ENCODE measurements at places on chromosomes 6 and 20. TPM values are rescaled to one million over a fixed set of nuclear protein-coding genes. Genes with fewer than 3 reads are reported as not detected.

DNA sequence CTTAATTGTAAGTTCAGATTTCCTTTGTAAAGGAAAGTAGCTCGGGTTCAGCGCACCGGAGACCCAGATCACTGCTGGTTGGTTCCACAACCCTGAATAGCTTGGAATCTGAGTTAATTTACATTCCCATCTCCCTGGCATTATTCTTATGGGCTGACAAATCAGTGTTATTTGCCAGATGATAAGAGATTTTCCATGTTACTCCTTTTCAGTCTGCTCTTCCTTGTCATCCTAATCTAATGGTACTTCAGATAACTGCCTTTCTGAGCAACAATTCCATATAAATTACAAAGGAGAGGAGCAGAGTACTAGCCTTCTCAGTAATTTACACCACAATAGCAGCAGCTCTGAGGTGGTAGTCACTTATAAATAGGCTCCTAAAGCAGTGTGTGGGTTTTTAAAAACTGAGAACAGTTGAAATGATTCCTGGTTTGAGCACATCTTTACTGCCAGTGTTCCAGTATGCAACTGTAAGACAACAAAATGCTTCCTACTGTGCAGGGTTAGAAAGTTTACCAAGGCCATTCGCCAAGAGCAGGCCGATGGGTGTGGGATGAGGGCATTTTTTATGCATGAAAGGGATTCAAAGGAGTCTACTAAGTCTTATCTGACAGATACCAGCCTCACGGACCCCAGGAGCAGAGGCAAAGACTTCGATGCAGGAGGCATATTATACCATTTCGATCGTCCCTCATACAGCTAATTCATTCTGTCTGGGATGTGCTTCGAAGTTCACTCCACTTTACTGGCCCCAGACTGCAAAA is 89.7 kb downstream of the NDUFAF5 start:
- H3K27me3 ChIP-seq: no peaks in the 10 kb centered on the region
- no peak overlapping the region for H3K27ac ChIP-seq
- H3K4me3 ChIP-seq: no peak overlapping the region
- no peaks in the 10 kb centered on the region for H3K4me1 ChIP-seq
- H3K36me3 ChIP-seq: no peaks in the 10 kb centered on the region

GRCh38 chr20:17505636-17506517 is 25.3 kb downstream of the BFSP1 start:
- peak; percentile 55 for DNase-seq
- no peak overlapping the region for H3K4me3 ChIP-seq
- H3K27ac ChIP-seq: no peak overlapping the region
- no peaks in the 10 kb centered on the region for H3K27me3 ChIP-seq
- no peaks in the 10 kb centered on the region for H3K4me1 ChIP-seq

DNA sequence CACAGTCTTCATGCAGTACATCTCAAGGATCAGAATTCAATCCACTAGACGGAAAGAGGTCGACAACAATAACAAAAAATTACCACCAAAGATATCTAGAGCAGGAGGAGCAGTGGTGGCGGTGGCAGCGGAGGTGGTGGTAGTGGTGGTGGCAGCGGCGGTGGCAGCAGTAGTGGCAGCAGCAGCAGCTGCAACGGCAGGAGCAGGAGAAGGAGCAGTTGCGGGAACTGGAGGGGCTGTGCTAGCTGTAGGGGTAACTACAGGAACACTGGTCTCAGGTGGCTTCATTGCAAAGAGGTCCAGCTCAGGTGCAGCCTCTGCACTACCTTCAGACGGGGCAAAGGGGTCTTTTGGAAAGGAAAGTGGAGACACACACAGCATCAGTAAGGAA is 81.1 kb downstream of the PRSS35 start:
- no peaks in the 10 kb centered on the region for H3K27me3 ChIP-seq
- no peak overlapping the region for H3K4me3 ChIP-seq
- H3K36me3 ChIP-seq: no peaks in the 10 kb centered on the region

- H3K36me3 ChIP-seq: no peaks in the 10 kb centered on the region
- H3K27me3 ChIP-seq: no peaks in the 10 kb centered on the region
- no peaks in the 10 kb centered on the region for H3K4me1 ChIP-seq
- peak; percentile 82 for DNase-seq
These were observed at the start of gene PAK5 for GRCh38 chr20:9838378-9839295. PAK5 (minus strand) TSS chr20:9839076; CDS start chr20:9644328, 194,748 bp downstream.

- no peaks in the 10 kb centered on the region for H3K27me3 ChIP-seq
- H3K27ac ChIP-seq: no peak overlapping the region
- DNase-seq: no peak
- H3K4me1 ChIP-seq: no peaks in the 10 kb centered on the region
- no peak overlapping the region for H3K4me3 ChIP-seq
These were observed 20.5 kb downstream of the SNAI1 start for GRCh38 chr20:50003253-50003656.

DNA sequence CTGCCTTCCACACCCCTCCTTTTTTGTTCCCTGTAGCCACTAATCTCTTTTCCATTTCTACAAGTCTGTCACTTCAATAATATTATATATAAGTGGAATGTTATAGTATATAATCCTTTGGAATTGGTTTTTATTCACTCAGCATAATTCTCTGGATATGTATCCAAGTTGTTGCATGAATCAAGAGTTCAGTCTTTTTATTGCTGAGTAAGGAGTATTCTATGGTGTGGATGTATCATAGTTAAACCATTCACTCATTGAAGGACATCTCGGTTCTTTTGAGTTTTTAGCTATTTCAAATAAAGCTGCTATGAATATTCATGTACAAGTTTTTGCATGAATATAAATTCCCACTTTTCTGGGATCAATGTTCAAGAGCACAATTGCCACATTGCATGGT is 69.5 kb upstream of the TASP1 start:
- H3K27ac ChIP-seq: no peak overlapping the region
- H3K27me3 ChIP-seq: no peaks in the 10 kb centered on the region
- H3K4me3 ChIP-seq: no peak overlapping the region

DNA sequence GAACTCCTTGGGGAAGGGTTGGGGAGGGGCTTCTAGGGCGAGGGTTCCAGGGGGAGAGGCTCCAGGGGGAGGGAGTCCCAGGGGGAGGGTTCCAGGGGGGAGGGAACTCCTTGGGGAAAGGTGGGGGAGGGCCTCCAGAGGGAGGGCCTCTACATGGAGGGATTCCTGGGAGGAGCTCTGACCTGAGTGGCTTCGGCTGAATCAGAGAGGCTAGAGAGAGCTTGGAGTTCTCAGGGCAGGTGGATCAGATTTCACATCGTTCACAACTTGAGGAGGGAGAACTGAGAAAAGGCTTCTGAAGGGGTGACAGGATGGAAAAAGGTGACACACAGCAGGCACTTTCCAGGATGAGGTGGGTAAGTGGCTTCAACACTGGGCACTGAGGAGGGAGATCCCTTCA is 49.1 kb downstream of the DAAM2 start:
- H3K27ac ChIP-seq: no peak overlapping the region
- no peak for DNase-seq
- peaks cover 7% of the 10 kb centered on the region for H3K4me1 ChIP-seq
- no peak overlapping the region for H3K4me3 ChIP-seq

GRCh38 chr6:142822383-142822782 is 122.6 kb downstream of the HIVEP2 start:
- DNase-seq: no peak
- no peak overlapping the region for H3K4me3 ChIP-seq
- H3K27ac ChIP-seq: no peak overlapping the region

GRCh38 chr6:40171343-40171742 is 237.1 kb upstream of the MOCS1 start:
- no peaks in the 10 kb centered on the region for H3K36me3 ChIP-seq
- DNase-seq: no peak
- H3K27me3 ChIP-seq: no peaks in the 10 kb centered on the region
- no peak overlapping the region for H3K27ac ChIP-seq

GRCh38 chr6:37547564-37548061 is 47.9 kb upstream of the CCDC167 start:
- no peaks in the 10 kb centered on the region for H3K4me1 ChIP-seq
- H3K27ac ChIP-seq: no peak overlapping the region
- H3K36me3 ChIP-seq: no peaks in the 10 kb centered on the region
- H3K4me3 ChIP-seq: no peak overlapping the region

- no peaks in the 10 kb centered on the region for H3K36me3 ChIP-seq
- H3K4me3 ChIP-seq: no peak overlapping the region
- H3K4me1 ChIP-seq: no peaks in the 10 kb centered on the region
These were observed 104.1 kb downstream of the SH3BGRL2 start for GRCh38 chr6:79735183-79735582.

DNA sequence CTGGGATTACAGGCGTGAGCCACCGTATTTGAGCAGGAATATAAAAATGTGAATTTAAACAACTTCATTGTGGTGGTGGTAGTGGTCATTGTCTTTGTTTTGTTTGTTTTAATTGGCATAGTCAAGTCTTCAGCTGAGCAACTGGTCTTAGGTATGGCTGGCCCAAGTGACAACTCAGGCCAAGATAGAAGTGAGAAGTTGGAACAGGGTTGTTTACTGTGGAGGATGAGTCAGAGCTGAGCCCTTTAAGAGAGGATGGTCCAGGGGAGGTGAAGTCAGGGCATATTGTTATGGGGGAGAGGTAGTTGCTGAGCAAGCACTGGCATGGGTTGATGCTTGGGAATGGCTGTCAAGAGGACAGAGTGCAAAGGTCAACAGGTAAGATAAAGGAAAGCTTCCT is 308.2 kb downstream of the FARS2 start:
- H3K27ac ChIP-seq: no peak overlapping the region
- no peak overlapping the region for H3K4me3 ChIP-seq
- no peaks in the 10 kb centered on the region for H3K36me3 ChIP-seq
- DNase-seq: no peak
- H3K27me3 ChIP-seq: no peaks in the 10 kb centered on the region

DNA sequence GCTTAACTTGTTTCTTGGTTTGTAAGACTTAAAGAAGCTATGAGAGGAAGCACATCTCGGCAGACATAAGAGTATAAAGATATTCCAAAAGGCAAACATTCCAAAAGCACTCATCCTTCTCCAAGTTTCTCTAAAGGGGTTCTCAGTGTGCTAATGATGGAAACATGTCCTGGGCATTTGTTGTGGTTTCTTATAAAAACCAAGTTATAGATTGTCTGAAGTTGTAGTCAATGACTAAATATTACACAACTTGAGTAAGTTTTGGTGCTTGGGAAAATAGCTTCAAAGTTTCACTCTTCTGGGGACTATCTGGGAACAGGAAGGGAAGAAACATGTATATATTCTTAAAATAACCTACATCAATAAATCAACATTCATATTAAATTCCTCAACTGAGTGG is 128.3 kb upstream of the TBX18 start:
- H3K36me3 ChIP-seq: no peaks in the 10 kb centered on the region
- no peaks in the 10 kb centered on the region for H3K27me3 ChIP-seq
- H3K27ac ChIP-seq: no peak overlapping the region
- no peak for DNase-seq

- no peak overlapping the region for H3K4me3 ChIP-seq
- H3K4me1 ChIP-seq: no peaks in the 10 kb centered on the region
- DNase-seq: no peak
These were observed 119.0 kb upstream of the RPS6KA2 start for GRCh38 chr6:166745801-166746668.

DNA sequence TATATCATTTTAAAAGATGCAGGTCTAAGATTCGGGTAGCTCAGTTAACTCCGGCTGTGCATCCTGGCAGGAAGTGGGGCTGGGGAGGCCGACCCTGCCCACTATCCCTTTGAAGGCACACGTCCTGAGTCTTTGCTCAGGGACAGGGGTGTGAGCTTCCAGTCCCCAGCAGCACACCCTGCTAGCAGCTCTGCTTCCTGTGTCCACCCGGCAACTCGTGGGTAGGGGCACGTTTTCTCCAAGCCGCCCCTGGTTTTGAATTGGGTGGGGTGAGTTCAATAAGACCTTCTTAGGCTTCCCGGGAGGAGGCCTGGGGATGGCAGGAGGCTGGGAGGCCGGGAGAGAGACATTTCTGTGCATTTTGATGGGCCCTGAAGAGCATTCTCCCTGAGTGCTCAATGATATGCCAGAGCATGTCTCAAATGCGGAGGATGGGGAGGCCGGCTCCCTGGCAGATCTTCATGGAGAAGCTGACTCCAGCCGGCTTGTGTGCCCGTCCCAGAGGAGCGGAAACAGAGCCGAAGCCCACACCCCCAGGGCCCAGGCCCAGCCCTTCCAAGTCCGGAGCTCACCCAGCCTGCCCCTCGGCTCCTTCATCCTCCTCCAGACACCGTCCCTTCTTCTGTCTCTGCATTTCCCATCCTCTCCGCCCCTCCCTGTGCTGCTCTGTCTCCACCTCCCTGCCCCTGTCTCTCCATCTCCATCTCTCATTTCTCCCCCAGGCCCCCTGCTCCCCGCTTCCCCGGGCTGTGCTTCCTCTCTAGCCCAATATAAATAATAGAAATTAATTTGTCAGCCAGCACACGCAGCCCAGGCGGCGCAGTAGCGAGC is 36.3 kb upstream of the ZFAND3 start:
- H3K4me1 ChIP-seq: no peaks in the 10 kb centered on the region
- no peak for DNase-seq
- no peaks in the 10 kb centered on the region for H3K36me3 ChIP-seq
- no peak overlapping the region for H3K27ac ChIP-seq

- no peak for DNase-seq
- no peak overlapping the region for H3K27ac ChIP-seq
- no peaks in the 10 kb centered on the region for H3K27me3 ChIP-seq
- no peaks in the 10 kb centered on the region for H3K36me3 ChIP-seq
These were observed 527.8 kb upstream of the RNF217 start for GRCh38 chr6:124434421-124434820.

GRCh38 chr6:149906405-149906804 is 8.5 kb upstream of the RAET1E start:
- no peak overlapping the region for H3K27ac ChIP-seq
- DNase-seq: no peak
- H3K4me3 ChIP-seq: no peak overlapping the region
- no peaks in the 10 kb centered on the region for H3K36me3 ChIP-seq
- no peaks in the 10 kb centered on the region for H3K27me3 ChIP-seq

- no peak for DNase-seq
- no peak overlapping the region for H3K27ac ChIP-seq
- no peaks in the 10 kb centered on the region for H3K27me3 ChIP-seq
- H3K36me3 ChIP-seq: no peaks in the 10 kb centered on the region
These were observed 13.1 kb downstream of the CD2AP start for GRCh38 chr6:47490676-47491075.

- DNase-seq: no peak
- H3K27ac ChIP-seq: no peak overlapping the region
- no peaks in the 10 kb centered on the region for H3K27me3 ChIP-seq
- H3K36me3 ChIP-seq: no peaks in the 10 kb centered on the region
- H3K4me1 ChIP-seq: no peaks in the 10 kb centered on the region
These were observed 64.7 kb upstream of the HS3ST5 start for GRCh38 chr6:114407426-114408035.

The PTK6 gene
- 0.30 TPM for total RNA-seq

The WFDC10B gene
- total RNA-seq: not detected

The C20orf144 gene
- total RNA-seq: 0.16 TPM

The RHAG gene
- not detected for total RNA-seq

The SLC12A5 gene
- 2.4 TPM for total RNA-seq

The GCNT2 gene
- total RNA-seq: 18.6 TPM

The IL17F gene
- not detected for total RNA-seq

The LAMA4 gene
- 150 TPM for total RNA-seq

The MYB gene
- total RNA-seq: not detected

The SLC17A2 gene
- total RNA-seq: not detected

Data from aorta (tissue), 5 donors.